ENCODE measurements at places on chromosomes 1 and 21.

DNA sequence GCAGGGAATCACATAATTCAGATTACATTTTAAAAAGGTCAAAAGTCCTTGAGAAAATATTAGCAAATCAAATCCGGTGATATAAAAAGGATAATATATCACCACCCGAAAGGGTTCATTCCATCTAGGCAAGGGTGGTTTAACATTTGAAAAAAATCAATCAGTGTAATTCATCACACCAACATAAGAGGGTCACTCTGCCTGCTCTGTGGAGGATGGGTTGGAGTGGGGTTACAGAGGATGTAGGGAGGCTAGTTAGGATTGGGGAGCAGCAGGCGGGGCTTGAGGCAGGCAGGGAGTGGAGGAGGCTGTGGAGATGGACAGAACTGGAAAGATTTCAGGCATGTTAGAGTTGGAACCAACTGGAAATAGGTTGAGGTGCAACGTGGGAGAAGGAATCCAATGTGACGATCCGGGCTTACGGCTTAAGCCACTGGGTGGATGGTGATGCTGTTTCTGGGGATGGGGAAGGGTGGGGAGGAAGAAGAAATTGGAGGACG, 12.5 kb downstream of the ADORA1 start:
- no peaks in the 10 kb centered on the region for H3K27me3 ChIP-seq
- H3K36me3 ChIP-seq = no peaks in the 10 kb centered on the region
- H3K4me3 ChIP-seq = no peak overlapping the region
- no peak overlapping the region for H3K27ac ChIP-seq
- H3K4me1 ChIP-seq = no peaks in the 10 kb centered on the region
- DNase-seq = no peak

DNA sequence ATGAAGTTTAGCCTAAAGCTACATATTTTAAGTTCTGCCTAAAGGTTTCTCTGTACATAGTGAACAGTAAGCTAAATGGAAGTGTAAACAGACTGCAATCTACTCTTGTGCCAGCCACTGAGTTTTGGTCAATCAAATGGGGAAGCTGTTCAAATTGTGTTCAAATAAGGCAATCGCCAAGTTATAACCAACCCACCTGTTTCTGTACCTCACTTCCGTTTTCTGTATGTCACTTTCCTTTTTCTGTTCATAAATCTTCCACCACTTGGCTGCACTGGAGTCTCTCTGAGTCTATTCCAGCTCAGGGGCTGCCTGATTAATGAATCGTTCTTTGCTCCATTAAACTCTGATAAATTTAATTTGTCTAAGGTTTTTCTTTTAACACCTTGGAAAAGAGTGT, 10.8 kb upstream of the THEM4 start:
- no peaks in the 10 kb centered on the region for H3K36me3 ChIP-seq
- DNase-seq = no peak
- no peak overlapping the region for H3K27ac ChIP-seq
- no peaks in the 10 kb centered on the region for H3K27me3 ChIP-seq

GRCh38 chr21:38188037-38188436, 68.8 kb upstream of the KCNJ15 start:
- no peaks in the 10 kb centered on the region for H3K4me1 ChIP-seq
- no peak for DNase-seq
- no peak overlapping the region for H3K27ac ChIP-seq

- no peaks in the 10 kb centered on the region for H3K36me3 ChIP-seq
- no peaks in the 10 kb centered on the region for H3K27me3 ChIP-seq
- H3K4me3 ChIP-seq = no peak overlapping the region
- H3K4me1 ChIP-seq = peaks cover 15% of the 10 kb centered on the region
Observed at GRCh38 chr1:203528063-203528462, 34.1 kb downstream of the OPTC start.

GRCh38 chr1:235923466-235924021, 56.8 kb upstream of the LYST start:
- H3K27me3 ChIP-seq = no peaks in the 10 kb centered on the region
- no peak overlapping the region for H3K4me3 ChIP-seq
- H3K36me3 ChIP-seq = no peaks in the 10 kb centered on the region
- H3K4me1 ChIP-seq = no peaks in the 10 kb centered on the region

DNA sequence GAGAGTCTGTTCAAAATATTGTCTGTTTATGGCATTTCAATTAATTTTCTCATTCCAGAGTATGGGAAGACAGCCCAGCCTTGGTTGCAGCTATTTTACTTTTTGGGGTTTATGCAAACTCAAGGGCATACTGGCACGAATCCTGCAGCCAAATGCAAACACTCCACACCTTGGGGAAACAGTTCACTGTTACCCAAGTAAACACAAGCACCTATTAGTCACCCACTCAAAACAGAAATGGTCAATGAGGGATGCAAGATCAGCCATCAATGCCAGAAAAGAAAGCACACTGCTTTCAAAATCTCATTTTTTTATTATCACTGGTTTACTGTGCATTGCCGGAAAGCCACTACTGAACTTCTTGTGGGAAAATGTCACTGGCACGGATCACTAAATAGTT, 170.6 kb downstream of the RUNX1 start:
- H3K4me1 ChIP-seq = peaks cover 5% of the 10 kb centered on the region
- H3K27me3 ChIP-seq = no peaks in the 10 kb centered on the region
- no peak overlapping the region for H3K4me3 ChIP-seq
- no peak for DNase-seq
- no peaks in the 10 kb centered on the region for H3K36me3 ChIP-seq
